ENCODE measurements at places on chromosomes 13 and 19.

- H3K4me1 ChIP-seq: no peaks in the 10 kb centered on the region
- no peak for DNase-seq
- no peaks in the 10 kb centered on the region for H3K36me3 ChIP-seq
- H3K27me3 ChIP-seq: no peaks in the 10 kb centered on the region
- no peak overlapping the region for H3K27ac ChIP-seq
These were observed 12.3 kb downstream of the LATS2 start for GRCh38 chr13:21048901-21049698.

- no peak for DNase-seq
- no peaks in the 10 kb centered on the region for H3K27me3 ChIP-seq
- no peaks in the 10 kb centered on the region for H3K4me1 ChIP-seq
- no peak overlapping the region for H3K4me3 ChIP-seq
These were observed 4.6 kb downstream of the KLK14 start for GRCh38 chr19:51078104-51078503.

DNA sequence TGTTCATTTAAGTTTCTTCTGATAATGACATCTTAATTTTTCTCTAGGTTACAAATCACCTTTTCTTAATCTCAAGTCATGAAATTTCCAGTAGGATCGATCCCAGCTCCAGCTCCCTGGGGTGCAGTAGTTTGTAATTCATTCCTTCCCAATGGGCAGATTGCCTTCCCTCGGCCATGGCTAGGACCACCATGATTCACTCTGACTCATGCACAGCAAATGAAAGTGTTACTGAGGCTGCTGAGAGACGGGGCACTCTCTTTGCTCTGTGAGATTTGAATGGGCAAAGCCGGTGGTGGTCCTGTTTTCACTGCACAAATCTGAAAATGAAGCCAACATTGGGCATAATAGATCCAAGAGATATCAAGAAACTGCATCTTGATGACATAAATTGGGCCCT is 202.8 kb upstream of the IRS2 start:
- no peaks in the 10 kb centered on the region for H3K27me3 ChIP-seq

GRCh38 chr19:34256835-34257558 is 2.6 kb downstream of the GARRE1 start:
- H3K27ac ChIP-seq: no peak overlapping the region
- no peaks in the 10 kb centered on the region for H3K27me3 ChIP-seq
- H3K36me3 ChIP-seq: no peaks in the 10 kb centered on the region

DNA sequence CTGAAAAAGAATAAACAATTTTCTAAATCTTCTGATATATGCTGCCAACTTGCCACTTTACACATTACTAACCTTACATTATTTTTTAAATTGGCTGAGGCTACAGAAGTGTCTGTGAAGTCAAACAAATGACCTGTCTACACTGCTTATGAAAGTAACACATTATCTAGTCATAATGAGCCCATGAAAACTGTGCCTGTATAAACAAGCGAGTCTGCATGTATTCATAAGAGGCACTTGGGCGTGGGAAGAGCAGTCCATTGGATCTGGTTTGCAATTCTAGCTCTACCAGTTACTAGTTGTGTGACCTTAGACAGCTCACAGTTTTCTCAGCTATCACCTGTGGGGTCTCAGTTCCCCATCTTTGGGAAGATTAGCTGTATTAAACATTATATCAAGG is 3.1 kb downstream of the VPS36 start:
- no peaks in the 10 kb centered on the region for H3K36me3 ChIP-seq
- H3K27me3 ChIP-seq: no peaks in the 10 kb centered on the region
- DNase-seq: no peak
- H3K27ac ChIP-seq: no peak overlapping the region

DNA sequence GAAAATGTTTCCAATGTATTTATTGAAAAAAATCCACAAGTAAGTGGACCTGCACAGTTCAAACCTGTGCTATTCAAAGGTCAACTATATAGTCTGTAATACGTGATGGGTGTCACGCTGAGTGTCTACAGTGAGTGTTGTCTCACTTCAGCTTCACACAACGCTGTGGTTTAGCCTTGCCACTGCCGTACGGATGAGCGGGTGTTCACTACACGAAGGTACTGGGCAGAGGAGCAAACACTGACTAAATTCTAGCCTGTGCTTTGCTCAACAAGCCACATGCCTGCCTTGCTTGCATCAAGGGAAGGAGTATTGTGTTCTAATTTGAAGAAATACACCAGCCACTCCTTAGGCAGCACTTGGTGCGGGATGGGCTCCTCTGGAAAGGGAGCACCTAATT is 3.4 kb upstream of the FFAR3 start:
- no peak for DNase-seq
- H3K4me1 ChIP-seq: no peaks in the 10 kb centered on the region

- H3K4me1 ChIP-seq: no peaks in the 10 kb centered on the region
- DNase-seq: no peak
- H3K36me3 ChIP-seq: no peaks in the 10 kb centered on the region
These were observed 63.5 kb upstream of the HMGB1 start for GRCh38 chr13:30529085-30529834.

GRCh38 chr13:95660981-95661581 is 15.9 kb upstream of the DNAJC3 start:
- no peaks in the 10 kb centered on the region for H3K36me3 ChIP-seq
- H3K4me1 ChIP-seq: no peaks in the 10 kb centered on the region
- H3K27me3 ChIP-seq: no peaks in the 10 kb centered on the region
- no peak overlapping the region for H3K27ac ChIP-seq
- DNase-seq: no peak

- no peak for DNase-seq
- no peaks in the 10 kb centered on the region for H3K36me3 ChIP-seq
- no peak overlapping the region for H3K4me3 ChIP-seq
- H3K27ac ChIP-seq: no peak overlapping the region
These were observed 28.6 kb upstream of the SLC15A1 start for GRCh38 chr13:98781045-98781444.
